ENCODE measurements at places on chromosomes 11 and 22.
A peak's percentile ranks its signal among the peaks of the same experiment; 100 is the strongest.

DNA sequence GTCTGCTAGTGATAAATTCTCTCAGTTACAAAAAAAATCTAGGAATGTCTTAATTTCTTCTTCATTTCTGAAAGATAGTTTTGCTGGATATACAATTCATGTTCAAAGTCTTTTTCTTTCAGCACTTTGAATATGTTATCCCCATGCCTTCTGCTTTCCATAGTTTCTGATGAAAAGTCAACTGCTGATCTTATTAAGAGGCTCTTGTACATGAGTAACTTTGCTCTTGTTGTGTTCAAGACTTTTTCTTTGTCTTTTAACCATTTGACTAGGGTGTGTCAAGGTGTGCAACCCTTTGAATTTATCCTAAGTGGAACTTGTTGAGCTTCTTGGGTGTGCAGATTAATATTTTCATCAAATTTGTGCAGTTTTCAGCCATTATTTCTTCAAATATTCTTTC, 22.1 kb upstream of the ACCSL start:
- DNase-seq = no peak

- DNase-seq = no peak
Observed at GRCh38 chr22:30309951-30310741, 16.6 kb downstream of the TBC1D10A start.

DNA sequence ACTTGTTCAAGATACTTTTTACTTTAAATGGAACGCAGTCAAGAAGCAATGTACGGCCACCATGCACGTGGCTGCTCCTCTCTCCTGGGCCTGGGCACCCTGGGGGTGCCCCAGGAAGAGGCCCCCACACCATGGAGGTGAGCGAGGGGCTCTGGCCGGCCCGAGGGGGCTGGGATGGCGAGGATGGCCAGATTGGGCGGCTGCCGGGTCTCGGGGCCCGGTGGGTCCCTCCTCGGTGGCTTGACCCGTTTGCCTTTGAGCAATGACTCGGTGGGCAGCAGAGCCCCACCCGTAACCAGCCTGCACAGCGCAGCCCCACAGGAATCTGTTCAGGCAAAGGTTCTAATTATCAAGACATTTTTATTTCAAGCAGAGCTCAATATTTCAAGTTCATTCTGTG, 167.4 kb downstream of the BRD1 start:
- no peak for DNase-seq

- DNase-seq = no peak
Observed at GRCh38 chr22:50286275-50286674, 16.1 kb upstream of the MAPK11 start.

DNA sequence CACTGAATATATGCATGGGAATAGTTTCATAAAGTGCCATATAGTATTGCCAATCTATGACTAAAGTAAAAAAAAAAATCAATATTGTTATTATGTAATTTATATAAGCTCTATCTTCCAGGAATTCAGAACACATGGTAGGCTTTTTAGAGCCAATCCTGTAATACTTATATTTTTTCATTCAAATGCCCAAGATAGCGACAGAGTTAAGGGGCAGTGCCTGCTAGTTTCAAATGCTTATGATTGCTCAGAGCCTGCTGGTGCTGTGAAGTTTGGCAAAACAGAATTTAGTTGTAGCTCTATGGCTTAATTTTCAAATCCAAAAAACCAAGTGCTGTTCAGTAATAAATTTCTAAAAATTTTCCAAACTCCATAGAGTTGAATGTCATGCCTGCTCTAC, 39.0 kb upstream of the BLID start:
- DNase-seq = no peak

GRCh38 chr11:13046637-13047570, 37.8 kb downstream of the RASSF10 start:
- DNase-seq = no peak

DNA sequence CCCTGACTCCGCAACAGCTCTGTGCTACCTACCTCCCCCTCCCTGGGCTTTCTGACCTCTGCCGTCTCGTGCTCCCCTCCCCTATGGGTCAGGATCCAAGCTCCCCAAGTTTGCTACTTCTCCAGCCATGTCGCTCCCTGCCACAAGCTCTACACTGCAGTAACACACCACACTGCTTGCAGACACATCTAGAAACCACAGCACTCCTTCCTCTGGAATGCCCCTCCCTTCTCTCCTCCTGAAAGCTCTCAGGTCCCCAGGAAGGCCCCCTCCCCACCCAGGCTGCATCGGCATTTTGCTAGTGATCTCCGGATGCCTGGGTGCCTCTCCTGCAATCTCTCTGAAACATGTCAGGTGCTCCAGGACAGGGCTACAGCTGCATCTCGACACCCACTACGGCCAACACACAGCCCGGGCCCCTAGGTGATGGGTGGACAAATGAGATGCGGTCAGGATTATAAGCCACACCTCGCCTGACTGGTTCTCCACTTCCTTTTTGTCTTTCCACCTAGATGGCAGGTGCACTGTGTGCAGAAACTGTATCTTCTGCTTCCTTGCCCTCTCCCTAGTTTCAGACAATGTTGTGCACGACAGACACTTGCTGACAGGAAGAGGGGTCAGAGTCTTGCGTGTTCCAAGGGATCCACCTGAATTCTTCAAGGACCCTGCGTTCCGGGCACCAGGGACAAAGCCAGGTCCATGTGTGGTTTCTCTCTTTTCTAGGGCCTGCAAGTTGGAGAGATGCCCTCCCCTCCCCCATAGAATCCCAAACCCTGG, 22.9 kb downstream of the RPUSD4 start:
- DNase-seq = no peak

- DNase-seq = no peak
Observed at GRCh38 chr22:40594924-40595323, 41.6 kb downstream of the MRTFA start.

GRCh38 chr11:73177380-73177777, 35.3 kb upstream of the FCHSD2 start:
- DNase-seq = no peak

GRCh38 chr11:92324890-92325289, 100.3 kb downstream of the FAT3 start:
- no peak for DNase-seq

DNA sequence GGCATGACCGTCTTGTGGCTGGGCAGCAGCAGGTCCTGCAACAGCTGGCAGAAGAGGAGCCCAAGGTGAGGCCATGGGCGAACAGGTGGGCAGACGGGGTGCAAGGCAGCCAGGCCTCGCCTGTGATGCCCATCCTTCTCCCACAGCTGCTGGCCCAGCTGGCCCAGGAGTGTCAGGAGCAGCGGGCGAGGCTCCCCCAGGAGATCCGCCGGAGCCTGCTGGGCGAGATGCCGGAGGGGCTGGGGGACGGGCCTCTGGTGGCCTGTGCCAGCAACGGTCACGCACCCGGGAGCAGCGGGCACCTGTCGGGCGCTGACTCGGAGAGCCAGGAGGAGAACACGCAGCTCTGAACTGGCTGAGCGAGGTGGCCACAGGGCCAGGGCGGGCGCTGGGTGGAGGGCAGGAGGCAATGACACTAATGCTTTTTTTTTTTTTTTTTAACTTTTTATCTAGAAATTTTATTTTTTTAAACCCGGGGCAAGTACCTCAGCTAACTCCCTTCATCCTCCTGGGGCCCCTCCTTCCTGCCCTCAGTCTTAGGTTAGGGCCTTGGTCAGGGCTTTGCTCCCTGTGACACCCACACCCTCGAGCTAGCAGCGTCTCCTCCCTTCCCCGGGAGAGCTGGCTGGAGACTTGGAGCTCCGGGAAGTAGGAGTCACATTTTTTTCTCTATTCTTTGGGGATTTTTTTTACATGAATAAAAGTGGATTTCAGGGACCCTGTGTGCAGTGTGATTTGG, 16.0 kb downstream of the PLCB3 start:
- DNase-seq = no peak

GRCh38 chr11:5684646-5685362, at the start of gene TRIM5:
TSS of gene TRIM5 (minus strand) at chr11:5685074. CDS start at chr11:5680177, 4,897 bp downstream.
- peak; percentile 96 for DNase-seq
